ENCODE measurements at places on chromosomes 12 and 14. TPM values are rescaled to one million over a fixed set of nuclear protein-coding genes. Genes with fewer than 3 reads are reported as not detected.

RHOJ gene
- 40.3 TPM for total RNA-seq

CHST11 gene
- total RNA-seq, result 7.8 TPM

GLS2 gene
- total RNA-seq, result not detected

ACTN1 gene
- 177 TPM for total RNA-seq

ETFBKMT gene
- 2.6 TPM for total RNA-seq

TPPP2 gene
- not detected for total RNA-seq

SERPINA12 gene
- total RNA-seq, result not detected

LBHD2 gene
- total RNA-seq, result not detected

BEST3 gene
- total RNA-seq, result not detected

CLEC4C gene
- not detected for total RNA-seq

PRH1 gene
- total RNA-seq, result 12.6 TPM

SLC10A1 gene
- total RNA-seq, result not detected

NT5DC3 gene
- total RNA-seq, result 3.2 TPM

DDN gene
- total RNA-seq, result 0.15 TPM

DPPA3 gene
- total RNA-seq, result not detected

CYP46A1 gene
- under 0.01 TPM for total RNA-seq

IFT43 gene
- total RNA-seq, result 18.2 TPM

IRAK3 gene
- total RNA-seq, result 10.0 TPM

GUCY2C gene
- not detected for total RNA-seq

DCN gene
- 47.1 TPM for total RNA-seq

GIT2 gene
- total RNA-seq, result 46.7 TPM

SPX gene
- total RNA-seq, result not detected

GZMB gene
- total RNA-seq, result not detected

MAP1LC3B2 gene
- 0.32 TPM for total RNA-seq

NIN gene
- total RNA-seq, result 33.6 TPM

RESF1 gene
- 83.5 TPM for total RNA-seq

PLEKHD1 gene
- under 0.01 TPM for total RNA-seq

MANSC4 gene
- total RNA-seq, result 0.32 TPM

KRT2 gene
- total RNA-seq, result not detected

HNRNPA1 gene
- total RNA-seq, result 602 TPM

NAA30 gene
- 25.3 TPM for total RNA-seq

RPAP3 gene
- total RNA-seq, result 14.0 TPM

EXOC3L4 gene
- not detected for total RNA-seq

SYNDIG1L gene
- not detected for total RNA-seq

POU6F1 gene
- total RNA-seq, result 0.32 TPM

POTEG gene
- total RNA-seq, result not detected

AMIGO2 gene
- 5.8 TPM for total RNA-seq

DNAJC22 gene
- 1.3 TPM for total RNA-seq

OTX2 gene
- not detected for total RNA-seq
